ENCODE measurements at places on chromosomes 2 and 18.

DNA sequence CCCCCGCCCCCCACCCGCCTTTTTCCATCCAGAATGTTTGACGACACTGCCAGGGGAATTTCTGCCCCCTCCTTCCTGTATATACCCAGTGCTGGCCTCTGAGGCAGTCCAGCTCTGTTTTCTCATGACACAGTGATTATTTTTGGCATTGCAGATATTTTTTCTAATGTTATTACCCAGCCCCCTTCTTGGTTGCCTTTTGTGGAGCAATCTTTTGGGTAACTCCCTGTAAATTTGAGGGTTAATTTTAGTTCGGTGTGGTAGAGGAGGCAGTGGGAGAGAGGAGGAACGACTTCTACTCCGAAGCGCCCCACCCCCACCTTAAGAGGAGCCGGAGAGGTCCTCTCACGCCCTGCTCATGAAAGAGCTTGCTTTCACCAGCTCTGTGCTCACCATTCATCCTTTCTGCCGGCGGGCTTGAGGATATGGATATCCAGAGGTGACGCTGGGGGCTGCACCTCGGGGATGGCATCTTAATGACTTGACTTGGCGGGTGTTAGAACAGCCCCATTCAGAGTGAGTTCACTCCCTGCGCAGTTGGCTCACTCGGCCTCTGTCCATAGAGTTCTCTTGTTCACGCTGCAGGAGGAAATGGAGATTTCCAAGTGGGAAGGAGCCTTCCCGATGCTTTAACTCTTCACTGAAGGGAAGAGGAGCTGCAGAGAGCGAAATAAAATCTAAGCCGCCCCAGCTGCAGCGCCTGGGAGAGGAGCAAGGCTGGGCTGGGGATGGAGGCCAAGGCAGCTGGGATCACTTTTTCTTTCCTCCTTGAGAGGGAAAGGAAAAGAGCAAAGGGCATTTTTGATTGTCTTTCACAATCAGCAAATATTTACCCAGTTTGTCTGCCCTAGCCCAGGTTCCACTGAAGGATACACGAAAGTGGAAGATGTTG lies 38.4 kb downstream of the EPAS1 start:
- ATAC-seq, result no peak

DNA sequence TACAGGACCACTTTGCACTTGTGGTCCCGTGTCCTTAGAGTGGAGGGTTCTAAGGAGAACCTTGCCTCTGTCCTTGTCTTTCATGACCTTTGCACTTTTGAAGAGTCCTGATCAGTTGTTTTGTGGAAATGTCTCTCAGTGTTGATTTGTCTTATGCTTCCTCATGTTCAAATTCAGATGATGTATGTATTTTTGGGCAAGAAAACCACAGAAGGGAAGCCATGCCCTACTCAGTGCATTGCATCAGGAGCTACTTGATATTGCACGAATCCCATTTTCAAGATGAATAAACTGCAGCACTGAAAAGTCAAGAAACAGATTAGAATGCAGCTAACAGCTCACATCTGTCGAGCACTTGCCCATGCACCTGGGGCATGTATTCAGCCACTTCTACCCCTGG lies 152.2 kb downstream of the INHBB start:
- ATAC-seq, result no peak

- ATAC-seq, result peak; percentile 12
These were observed 1.0 kb downstream of the RTN4 start for GRCh38 chr2:55049043-55049820.

DNA sequence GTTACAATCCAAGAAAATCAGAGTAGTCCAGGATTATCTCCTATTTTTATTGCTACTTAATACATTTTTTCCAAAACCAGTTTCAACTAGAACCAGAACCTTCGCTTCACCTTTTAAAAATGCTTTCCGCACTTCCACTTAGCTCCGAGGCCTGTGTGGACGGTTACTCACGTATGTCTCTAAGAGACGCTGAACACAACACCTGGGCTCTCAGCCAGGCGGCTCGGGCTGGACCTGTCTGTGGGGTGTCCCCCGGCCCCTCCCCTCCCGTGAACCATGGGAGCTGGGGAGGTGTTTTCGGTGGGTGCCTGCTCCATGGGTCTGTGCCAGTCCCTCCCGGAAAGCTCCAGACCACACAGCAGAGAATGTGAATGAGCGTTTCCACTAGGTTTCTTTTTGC lies 223.8 kb downstream of the GLI2 start:
- no peak for ATAC-seq

- ATAC-seq, result peak; percentile 21
These were observed 63.1 kb downstream of the FECH start for GRCh38 chr18:57523171-57523956.

GRCh38 chr18:64785686-64786085 lies 636.8 kb upstream of the LINC00305 start:
- peak; percentile 75 for ATAC-seq

GRCh38 chr18:77967071-77967470 lies 717.4 kb downstream of the GALR1 start:
- no peak for ATAC-seq
